ENCODE measurements at places on chromosomes 1 and 21.

DNA sequence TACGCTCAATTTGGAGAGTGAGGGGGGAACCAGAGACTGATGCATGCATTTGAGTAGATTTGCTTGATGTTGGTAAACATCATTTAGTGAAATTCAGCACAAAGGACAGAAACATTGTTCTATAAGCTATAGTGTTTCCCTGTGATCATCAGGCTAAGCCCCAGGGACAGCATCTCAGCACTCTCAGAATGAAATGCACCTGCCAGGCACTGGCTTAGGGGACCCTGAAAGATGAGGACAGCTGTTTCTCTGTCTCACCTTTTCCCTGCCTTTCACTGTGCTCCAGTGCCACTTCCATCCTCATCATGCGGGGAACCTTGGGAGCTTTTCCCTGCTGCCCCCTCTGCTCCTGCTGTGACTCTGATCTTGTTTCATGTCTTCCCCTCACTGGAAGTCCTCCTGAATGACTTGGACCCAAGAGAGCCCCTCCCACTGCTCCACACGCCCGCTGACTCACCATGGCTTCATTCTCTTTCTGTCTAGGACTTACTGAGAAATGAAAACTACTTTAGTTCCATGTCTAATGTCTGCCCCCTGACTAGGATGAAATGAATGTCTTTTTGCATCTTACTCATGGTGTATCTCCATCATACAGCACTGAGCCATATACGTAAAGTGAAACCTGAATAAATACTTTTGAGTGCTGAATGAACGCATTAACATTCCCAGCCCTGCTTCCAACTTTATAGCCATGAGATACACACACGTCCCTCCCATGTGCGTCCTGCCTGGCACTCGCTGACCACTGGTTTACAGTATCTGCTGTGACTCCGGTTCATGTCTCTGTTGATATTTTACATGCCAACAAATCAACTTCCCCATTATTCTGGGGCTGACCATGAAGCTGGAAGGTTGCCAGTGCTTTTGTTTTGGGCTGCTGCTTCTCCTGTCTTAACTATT, 182.0 kb downstream of the PCP4 start:
- no peak for DNase-seq

GRCh38 chr1:100265931-100266740, at the start of gene RTCA:
TSS of gene RTCA (plus strand) at chr1:100266216. CDS start at chr1:100266376, 160 bp downstream.
- peak; percentile 97 for DNase-seq

- DNase-seq, result no peak
These were observed 13.2 kb downstream of the PDXK start for GRCh38 chr21:43731891-43732711.

- no peak for DNase-seq
These were observed 115.4 kb upstream of the HOOK1 start for GRCh38 chr1:59699227-59699847.

DNA sequence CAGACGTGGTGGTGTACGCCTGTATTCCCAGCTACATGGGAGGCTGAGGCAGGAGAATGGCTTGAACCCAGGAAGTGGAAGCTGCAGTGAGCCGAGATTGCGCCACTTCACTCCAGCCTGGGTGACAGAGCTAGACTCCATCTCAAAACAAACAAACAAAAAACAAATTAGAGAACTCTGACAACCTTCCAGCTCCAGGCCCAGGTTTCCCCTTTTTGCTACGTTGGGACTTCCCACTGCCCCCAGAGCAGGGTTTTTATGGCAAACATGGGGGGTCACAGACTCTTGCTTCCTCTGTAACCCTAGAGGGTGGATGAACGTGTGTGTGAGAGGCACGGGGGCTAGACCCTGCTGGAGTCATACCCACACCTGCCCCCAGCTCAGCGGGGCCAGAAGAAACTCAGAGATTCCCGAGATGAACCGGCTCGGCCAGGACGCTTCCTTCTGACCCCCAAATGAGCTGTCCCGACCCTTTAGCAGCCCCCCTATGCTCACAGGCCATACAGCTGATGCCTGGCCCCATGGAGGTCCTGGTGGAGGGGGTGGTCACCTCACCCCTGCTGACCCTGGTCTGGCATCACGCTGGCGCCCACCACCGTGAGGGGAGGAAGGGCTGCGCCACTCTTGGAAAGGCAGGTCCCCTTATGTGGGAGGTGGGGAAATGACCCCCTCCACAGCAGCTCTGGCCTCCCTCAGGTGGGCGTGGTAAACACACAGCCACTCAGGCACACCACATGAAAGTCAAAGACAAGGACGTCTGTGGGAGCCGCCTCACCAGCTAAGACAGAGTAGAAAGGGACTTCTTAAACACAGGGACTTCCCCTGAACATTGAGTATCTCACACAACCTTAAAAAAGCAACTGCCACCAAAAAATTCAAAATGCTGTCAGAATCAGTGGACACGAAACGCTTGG, 7.1 kb downstream of the GPR157 start:
- DNase-seq, result no peak

DNA sequence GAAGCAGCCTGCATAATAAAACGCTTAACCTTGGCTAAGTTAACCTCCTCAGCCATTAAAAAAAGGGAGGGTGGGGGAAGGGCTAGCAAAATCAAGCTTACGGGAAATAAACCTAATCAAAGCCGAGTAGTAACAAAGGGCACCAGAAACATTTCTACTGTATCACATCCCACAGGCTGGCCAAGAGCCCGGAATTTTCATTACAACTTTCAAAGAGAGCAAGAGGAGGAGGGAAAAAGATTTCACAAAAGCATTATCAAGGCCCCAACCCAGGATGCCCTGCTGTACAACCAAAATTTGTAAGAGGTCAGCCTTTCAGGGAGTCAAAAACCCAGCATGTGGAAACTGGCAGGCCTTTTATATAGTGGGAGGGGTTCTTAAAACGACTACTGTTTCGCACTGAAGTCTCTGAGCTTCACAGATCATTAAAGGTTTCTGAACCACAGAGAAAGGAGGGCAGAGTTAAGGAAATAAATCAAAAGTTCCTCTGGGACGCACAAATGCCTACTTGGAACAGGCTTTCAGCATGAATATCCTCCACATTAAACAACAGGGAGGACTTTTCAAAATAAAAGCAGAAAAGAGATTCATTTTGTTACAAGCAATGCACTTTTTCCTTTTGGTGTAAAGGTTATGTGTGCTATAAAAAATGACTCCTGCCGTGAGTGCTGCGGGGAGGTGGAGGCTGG, 90.4 kb downstream of the SLC45A1 start:
- DNase-seq, result no peak

GRCh38 chr1:229900220-229900619, 166.8 kb upstream of the GALNT2 start:
- DNase-seq, result no peak

GRCh38 chr1:232993555-232993954, 43.1 kb downstream of the NTPCR start:
- no peak for DNase-seq

- no peak for DNase-seq
These were observed 11.2 kb upstream of the SLAMF9 start for GRCh38 chr1:159965263-159965662.

- DNase-seq, result no peak
These were observed 37.9 kb upstream of the MPZL1 start for GRCh38 chr1:167683641-167684502.

GRCh38 chr1:111446967-111447892, 1.8 kb downstream of the WDR77 start:
- no peak for DNase-seq

DNA sequence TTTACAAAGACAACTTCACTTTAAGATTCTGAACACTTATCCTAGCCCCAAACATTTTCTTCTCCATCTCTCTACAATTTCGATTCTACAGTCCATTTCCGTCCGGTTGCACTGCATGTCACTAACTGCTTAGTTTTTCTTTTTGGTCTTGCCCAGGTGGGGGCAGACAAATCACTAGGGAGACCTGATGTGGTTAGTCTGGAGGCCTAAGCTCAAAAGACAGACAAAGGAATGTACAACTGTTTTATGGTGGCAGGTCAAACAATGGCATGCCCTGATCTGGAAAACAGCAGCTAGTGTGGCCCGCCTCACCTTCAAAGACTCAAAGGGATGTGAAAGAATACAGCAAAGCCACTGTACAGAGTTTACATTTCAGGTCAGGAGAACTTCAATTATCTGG, 3.8 kb downstream of the ETV3 start:
- no peak for DNase-seq

DNA sequence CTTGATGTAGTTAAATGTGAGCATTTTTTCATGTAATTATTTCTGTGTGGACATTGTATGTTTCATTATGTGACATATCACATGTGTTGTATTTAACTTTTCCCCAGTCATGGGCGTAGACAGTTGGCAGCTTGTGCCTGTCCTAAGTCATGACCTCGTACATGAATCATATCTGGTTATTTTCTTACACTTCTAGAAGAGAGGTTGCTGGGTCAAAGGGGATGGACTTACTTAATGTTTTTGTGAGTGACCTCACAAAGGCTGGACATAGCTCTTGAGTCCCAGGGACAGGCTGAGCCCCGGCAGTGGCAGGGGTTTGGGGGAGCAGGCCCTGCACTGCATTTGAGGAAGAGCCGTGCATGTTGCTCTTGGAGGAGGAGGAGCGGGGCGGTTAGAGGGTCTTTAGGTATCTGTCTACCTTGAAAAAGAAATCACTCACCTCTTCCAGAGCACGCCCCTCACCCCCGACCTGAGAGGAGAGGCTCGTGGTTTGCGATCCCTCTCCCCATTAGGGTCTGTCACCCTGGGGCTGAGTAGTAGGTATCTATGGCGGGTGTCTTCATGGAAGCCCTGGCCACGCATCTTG, 16.4 kb downstream of the IFNGR2 start:
- DNase-seq, result no peak

DNA sequence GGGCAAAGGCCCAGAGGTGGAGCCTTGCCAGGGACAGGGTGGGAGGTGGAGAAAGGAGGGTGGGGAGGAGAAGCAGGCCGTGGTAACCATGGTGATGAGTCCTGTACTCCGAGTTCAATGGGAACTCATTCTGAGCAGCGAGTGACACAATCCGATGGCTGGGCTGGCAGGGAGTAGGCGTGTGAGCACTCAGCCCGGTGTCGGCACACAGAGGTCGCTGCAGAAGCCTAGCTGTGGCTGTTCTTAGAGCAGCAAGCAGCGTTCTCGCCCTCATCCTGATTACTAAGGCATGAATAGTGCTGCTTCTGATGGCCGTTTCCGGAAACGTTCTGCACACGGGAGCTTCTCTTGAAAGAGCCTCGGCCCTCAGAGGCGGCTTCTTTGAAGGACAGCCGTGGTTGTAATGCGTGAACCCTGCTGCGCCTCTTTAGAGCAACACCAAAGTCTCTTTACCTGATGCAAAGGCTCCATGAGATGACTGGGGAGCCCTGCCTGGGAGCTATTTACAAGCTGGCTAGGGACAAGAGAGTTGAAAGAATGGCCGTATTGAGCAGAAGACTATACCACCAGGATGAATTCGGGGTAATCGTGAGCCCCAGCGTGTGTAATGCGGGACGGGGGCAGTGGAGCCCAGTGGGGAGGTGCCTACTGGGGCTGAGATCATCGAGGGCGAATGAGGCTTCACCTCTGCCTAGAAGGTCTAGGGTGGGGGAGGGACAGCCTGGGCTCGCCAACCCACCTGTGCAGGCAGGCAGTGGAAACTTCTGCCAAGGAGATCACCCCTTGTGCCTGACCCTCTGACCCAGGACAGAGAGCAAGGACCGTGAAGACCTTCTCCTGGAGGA, 72.8 kb upstream of the PAX7 start:
- DNase-seq, result no peak

- peak; percentile 87 for DNase-seq
These were observed 98.0 kb upstream of the DUSP10 start for GRCh38 chr1:221839782-221840395.

DNA sequence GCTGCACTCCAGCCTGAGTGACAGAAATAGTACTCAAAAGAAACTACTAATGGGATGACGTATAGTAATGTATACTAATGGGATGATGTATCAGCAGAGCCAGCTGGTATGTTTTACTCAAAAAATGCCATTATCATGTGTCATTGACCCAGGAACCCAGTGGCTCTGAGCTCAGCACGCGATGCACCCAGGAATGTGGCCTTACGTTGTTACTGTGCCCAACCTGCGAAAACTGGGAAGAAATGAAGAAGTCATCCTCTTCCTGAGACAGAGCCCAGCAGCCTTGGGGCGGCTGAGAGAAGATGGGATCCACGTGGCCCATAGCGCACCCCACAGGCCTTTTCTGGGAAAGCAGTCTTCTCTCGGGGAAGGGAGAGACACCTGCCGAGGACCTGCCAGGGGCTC, 8.8 kb downstream of the UBE2J2 start:
- DNase-seq, result peak; percentile 92

DNA sequence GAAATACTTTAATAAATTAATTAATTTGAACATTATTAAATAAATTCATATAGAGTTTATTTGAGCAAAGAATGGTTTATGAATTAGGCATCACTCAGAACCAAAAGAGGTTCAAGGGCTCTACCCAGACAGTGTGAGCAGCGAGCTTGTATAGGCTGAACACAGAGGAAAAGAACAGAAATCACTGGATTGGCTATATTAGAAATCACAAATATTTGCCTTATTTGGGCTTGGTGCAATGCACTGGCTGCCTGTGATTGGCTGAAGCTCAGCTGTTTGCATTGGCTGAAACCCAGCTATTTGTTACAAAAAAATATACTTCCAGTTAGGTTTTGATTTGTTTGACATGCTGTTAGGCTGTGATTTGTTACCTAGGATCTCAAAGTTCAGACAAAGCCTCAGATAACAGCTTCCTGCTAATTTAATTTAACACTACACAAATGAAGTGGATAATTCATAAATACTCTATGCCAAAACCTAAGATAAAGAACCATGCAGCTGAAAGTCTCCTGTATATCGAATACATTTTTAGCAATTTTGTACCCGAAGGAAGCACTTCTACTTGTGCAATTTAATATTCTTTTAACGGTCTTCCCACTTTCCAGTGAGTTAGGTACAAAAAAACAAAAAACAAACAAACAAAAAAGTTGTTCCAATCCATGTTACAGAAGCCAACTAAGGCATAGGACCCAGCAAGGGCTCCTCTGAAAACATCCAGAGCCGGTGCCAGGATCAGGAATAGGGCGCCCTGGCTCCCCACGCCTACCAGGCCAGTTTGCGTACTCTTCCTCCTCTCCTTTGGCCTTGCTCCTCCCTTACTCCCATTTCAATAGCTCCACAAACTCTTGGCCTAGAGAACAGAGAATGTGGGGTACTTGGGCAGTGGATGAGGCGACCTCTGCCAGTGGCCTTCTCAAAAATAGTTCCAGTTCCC, 179.1 kb downstream of the DUSP10 start:
- DNase-seq, result no peak

DNA sequence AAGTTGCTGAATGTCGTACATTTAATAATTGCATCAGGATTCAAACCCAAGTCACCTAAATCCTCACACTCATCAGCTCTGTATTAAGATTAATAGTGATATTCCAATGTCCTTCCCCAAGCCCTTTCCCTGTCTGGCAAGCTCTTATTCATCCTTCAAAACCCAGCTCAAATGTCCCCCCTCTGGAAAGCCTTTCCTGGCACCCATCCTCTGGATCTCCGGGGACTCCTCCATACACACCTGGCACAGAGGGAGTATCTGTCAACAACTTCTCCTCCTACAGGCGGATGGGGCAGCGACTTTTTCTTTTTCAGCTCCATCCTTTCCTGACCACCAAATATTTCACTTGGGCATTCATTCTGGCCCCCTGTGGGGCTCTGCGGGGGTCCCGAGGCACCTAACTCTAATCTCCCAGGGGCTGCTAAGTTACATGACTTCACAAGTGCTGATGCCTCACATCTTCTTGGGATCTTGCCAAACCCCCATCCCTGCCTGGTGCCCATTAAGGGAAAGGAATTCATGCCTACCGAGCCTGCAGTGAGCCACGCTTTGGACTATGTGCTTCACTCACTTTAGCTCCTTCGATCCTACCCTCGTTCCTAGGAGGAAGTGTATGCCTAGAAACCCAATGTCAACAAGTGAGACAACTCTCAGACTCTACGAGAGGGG, 15.2 kb downstream of the TINAGL1 start:
- DNase-seq, result no peak

GRCh38 chr1:215425138-215425537, 142.0 kb upstream of the KCTD3 start:
- no peak for DNase-seq
